Amygdala (tissue), 56 donors: ENCODE measurements at places on chromosomes 13 and 19.

GRCh38 chr19:38321646-38322196, 2.1 kb downstream of the KCNK6 start:
- DNase-seq = no peak

- DNase-seq = no peak
Observed at GRCh38 chr19:49243129-49243528, 81.9 kb downstream of the SLC6A16 start.

DNA sequence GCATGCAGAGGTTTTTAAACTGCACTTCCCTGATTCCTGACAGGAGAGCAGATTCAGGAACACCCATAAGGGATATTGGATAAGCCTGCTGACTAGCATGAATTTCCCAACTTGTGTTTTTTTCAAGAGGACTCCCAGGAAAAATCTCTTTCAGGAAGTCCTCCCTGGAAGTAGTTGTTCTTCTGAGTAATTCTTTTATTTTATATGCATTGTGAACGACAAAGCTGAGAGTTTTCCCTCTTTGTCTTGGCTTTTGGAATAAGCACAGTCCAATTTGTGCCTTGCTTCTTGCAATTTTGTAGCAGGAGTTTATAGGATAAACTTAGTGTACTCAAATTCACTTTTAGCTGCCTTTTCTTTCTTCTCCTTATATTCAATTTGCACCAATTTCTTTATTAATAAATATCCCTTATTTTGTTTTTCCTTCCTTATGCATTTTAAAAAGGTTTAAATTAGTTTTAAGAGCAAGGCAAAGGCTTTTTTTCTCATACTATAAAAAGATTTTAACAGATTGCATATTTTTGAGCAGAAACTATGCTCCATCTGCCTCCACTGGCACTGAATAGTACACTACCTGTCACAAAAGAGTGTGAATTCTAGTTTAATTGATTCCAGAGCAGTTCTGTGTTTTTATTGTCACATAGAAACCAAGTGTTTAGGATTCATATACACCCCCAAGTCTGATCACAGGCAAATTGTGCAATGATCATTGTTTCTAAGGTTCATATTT, 543.3 kb upstream of the SPRY2 start:
- no peak for DNase-seq

DNA sequence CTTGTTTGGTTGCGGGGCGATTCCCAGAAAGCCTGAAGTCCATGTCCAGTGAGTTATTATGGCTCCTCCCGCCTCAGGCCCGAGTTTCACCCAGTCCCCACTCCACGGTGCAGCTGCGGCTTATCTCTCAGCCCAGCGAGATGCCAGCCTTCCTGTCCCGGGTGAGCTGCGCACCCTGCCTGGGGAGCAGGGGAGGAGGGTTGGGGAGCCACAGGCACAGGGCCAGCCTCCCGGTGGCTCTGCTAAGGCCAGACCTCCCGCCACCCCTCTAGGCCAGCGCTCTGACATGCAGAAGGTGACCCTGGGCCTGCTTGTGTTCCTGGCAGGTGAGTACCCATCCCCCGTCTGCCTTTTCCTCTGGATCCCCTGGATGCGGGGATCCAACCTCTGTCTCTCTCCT, 3.5 kb downstream of the FXYD3 start:
- no peak for DNase-seq

DNA sequence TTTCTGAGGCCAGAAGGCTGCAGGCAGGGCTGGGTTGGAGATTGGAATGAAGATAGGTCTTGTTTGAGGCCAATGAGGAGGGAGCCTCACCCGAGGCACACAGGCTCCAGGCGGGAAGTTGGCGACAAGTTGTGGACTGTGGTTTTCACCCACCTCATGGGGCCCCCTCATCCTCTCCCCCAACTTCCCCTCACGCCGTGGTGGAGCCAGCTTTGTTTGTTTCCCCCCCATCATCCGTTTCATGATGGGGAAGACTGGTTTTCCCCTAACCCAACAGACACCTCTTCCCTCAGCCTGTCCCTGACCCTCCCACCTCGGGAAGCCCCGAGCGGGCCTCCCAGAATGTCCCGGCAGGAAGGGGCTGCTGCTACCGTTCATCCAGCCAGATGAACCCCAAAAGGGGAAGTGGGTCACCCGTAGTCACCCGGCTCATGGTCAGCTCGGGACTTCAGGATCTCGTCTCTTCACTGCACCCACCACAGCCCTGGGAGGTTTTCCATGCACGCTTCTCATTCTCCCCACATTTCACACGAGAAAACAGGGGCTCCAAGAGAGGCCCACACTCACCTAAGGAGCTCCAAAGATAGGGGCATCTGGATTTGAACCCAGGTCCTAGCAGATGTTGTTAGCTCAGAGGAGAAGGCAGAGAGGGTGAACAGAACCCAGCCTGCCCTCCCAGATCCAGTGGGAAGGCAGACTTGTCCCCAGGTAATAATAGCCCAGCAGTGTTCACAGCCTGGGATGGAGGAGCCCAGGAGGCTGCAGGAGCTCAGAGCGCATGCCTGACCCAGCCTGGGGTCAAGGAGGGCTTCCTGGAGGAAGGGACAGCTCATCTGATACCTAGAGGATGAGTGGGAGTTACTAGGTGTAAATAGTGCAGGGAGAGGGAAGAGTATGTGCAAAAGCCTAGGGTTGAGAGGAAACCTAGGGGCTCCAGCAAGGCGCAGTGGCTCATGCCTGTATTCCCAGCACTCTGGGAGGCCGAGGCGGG, 23.5 kb downstream of the CEACAM16 start:
- DNase-seq = no peak

DNA sequence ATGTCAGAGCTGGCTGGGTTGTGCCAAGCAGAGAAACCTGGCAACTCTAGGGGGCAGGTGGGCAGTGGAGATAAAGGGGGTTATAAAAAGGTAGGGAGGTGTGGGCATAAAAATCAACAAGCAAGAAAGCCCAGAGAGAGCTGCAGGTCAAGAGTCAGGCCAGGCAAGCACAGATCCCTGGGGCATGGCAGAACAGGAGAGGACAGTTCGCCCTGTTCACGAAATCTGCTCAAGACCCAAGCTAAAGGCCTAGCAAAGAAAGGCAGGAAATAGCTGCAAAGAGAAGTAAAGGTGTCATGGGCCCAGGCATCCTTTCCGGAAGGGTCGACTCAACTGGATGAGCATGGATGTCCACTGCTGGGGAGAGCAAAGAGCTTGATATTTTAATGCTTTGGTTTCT, 3.4 kb downstream of the MBNL2 start:
- DNase-seq = no peak

GRCh38 chr13:72500851-72501250, 226.6 kb downstream of the MZT1 start:
- no peak for DNase-seq

- no peak for DNase-seq
Observed at GRCh38 chr13:109592770-109593169, 193.6 kb downstream of the IRS2 start.

- no peak for DNase-seq
Observed at GRCh38 chr13:99278200-99278599, 20.0 kb upstream of the GPR18 start.

DNA sequence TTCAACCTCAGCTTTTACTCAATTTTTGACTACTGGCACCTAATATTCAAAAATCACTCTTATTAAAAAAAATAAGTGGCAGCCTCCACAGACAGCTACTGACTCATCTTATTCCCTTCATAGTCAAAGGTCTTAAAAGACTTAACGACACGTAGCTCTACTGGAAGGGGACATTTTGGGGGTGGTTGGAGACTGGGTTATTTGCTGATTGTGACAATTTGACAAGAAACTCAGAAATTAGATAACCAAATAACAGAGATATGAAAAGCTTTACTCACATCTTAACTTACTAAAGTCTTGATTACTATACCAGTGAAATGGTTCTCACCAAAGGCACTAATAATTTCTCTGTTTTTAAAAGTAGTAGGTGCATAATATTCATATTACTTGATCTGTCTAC, 25.7 kb downstream of the UGGT2 start:
- no peak for DNase-seq

DNA sequence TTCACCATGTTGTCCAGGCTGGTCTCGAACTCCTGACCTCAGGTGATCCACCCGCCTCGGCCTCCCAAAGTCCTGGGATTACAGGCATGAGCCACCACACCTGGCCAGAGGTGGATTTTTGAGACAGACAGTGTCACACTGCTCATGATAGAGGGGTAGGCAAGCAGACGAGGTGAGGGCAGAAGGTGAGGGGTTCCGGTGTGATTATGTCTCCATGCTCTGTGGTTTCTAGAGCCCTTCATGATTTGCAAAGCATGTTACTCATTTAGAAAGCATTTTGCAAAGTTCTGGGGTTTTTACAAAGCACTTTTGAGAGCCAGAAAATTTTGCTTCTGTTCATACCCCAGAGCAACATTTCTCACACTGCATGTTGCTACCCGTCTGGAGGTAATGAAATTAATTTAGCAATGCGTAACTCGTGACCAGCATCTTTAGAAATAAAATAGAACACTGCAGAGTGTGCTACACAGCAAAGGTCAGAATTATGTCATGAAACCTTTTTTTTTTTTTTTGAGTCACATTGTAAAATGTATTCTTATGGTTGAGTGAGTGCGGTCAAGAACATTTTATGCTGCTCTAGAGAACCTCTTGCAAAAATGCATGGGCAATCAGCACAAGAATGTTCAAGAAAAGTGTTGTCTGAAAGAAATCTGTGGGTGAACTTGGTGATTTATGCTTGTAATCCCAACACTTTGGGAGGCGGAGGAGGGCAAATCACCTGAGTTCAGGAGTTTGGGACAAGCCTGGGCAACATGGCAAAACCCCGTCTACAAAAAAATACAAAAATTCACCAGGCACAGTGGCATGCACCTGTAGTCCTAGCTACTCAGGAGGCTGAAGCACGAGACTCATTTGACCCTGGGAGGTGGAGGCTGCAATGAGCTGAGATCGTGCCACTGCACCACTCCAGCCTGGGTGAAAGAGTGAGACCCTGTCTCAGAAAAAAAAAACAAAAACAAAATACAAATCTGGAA, 58.0 kb downstream of the MAP4K1 start:
- DNase-seq = no peak

GRCh38 chr19:29482855-29483640, 42.7 kb upstream of the VSTM2B start:
- DNase-seq = no peak

DNA sequence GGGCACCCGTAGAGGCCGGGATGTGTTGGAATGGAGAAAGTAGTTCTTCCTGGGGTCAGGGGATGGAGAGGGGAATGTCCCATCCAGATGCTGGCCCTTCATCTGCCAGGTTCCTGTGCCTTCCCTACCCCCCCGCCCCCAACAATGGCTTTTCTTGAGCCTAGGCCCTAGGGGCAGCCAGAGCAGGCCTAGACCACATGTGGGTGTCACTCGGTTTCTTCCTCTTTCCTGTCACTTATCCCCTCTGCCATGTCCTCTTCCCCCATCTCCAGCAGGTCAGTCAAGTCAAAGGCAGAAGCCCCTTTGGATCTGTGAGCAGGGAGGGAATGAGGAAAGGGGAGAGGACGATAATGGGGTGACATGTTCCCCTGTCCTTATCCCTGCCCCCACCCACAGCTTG, 36.4 kb downstream of the LYL1 start:
- DNase-seq = no peak

DNA sequence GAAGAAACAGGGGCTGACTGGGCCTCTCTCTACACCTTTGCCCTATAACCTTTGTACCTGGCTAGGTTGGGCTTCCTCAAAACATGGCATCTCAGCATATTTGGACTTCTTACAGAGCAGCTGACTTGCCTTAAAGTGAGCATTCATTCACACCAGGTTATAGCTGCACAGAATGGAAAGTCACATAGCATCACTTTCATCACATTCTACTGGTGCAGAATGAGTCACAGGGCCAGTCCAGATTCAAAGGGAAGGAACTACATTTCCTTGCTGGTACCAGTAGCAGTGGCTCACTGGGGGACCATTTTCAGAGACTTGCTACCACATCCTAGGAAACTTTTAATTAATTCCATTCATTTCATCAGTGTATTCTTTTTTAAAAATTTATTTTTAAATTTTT, 20.3 kb upstream of the TPTE2 start:
- DNase-seq = no peak

DNA sequence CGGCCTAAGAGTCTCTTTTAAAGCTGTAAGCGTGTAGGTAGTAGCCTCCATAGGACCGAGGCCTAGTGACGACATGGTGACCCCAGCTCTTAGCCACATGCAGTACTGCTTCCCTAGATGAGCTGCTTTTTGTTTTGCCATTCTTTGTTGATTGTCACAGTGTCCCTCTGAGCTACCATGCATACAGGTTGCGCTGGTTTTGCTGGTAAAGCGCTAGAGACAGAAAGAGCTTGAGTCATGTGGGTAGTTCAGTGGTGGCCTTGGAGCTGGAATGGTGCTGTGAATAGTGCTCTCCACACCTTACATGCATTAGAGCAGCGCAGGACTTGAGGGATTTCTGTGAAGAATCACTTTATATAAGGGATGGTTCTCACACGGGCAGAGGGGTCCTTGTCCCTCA, 5.1 kb downstream of the HNRNPM start:
- DNase-seq = no peak

- no peak for DNase-seq
Observed at GRCh38 chr19:55464662-55465054, at the start of gene C19orf85. Gene C19orf85, minus strand, starts transcription at chr19:55464751. Its CDS starts 197 bp downstream, at chr19:55464554.

GRCh38 chr19:8261881-8262280, 46.3 kb downstream of the CD320 start:
- DNase-seq = no peak

DNA sequence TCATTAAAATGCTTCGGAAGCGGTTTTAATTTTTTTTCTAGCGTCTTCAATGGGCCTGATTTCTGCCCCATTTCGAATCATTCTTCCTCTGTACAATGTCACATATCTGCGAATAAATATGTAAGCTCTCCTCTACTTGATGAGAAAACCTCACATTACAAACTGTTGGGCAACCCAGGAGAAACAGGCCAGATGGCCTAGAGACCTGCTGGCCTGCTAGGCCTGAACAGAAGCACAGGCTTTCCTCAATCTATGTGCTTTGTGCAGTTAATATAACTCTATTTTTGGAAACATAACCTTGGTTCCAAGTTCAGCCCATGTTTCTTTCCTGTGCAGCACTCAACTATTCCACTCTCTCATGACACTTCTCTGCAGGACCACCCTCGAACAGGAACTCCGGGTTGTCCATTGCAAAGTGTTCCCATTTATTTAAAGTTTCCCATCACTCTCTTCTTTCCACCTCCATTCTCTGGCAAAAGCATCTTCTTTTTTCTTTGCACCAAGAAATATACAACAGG, 42.0 kb downstream of the DCLK1 start:
- DNase-seq = no peak

GRCh38 chr19:58009301-58009665, 6.7 kb upstream of the ZNF606 start:
- DNase-seq = no peak

- DNase-seq = no peak
Observed at GRCh38 chr19:1000591-1001537, 645 bp downstream of the GRIN3B start.

GRCh38 chr19:38255383-38256014, 675 bp downstream of the PPP1R14A start:
- no peak for DNase-seq

DNA sequence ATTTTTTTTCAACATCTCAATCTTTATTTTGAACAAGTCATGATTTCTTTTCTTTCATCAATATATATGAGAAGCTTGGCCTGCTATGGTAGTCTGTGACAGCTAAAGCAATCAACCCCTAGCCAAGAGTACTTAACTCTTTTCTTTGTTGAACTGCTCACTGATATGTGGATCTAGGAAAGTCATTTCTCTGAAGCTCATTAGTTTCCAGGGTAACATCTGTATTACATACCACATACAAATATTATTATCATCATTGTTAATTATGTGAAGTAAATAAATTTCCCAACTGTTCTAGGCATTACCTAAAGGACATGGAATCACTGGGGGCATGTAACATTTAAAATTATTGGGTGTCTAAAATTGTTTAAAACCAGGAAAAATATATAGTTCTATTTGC, 267.3 kb downstream of the DCT start:
- no peak for DNase-seq

- DNase-seq = no peak
Observed at GRCh38 chr13:110676595-110677587, 29.0 kb downstream of the CARS2 start.

GRCh38 chr13:112567161-112567862, 20.6 kb downstream of the TUBGCP3 start:
- DNase-seq = no peak
